H1 (cell line): ENCODE measurements at places on chromosomes 7 and 10.

DNA sequence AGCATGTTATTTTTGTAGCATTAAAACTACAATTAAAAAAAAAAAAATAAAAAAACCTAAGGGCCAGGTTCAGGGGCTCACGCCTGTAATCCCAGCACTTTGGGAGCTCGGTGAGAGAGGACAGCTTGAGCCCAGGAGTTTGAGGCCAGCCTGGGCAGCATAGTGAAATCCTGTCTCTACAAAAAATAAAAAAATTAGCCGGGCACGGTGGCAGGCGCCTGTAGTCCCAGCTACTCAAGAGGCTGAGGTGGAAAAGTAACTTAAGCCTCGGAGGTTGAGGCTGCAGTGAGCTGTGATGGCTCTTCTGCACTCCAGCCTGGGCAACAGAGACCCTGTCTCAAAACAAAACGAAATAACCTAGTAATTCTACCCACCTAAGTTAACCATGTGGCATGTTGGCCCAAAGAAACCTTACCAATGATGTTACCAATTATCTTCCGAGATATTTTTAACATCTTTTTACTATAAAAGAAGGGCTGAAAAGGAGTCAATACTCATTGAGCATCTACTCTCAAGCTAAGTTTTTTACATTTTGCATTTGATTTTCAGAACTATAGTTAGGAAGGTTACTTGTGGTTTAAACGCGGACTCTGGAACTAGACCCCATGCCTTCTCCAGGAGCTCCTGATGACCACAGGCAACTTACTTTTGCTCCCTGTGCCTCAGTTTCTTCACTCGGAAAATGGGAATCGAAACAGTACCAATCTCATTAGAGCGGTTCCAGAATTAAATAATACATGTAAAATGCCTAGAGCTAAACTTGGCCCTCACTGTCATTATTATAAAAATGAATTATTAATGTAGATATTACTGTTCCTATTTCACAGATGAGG, 1.4 kb downstream of the ITGB1 start:
- DNase-seq, result no peak

DNA sequence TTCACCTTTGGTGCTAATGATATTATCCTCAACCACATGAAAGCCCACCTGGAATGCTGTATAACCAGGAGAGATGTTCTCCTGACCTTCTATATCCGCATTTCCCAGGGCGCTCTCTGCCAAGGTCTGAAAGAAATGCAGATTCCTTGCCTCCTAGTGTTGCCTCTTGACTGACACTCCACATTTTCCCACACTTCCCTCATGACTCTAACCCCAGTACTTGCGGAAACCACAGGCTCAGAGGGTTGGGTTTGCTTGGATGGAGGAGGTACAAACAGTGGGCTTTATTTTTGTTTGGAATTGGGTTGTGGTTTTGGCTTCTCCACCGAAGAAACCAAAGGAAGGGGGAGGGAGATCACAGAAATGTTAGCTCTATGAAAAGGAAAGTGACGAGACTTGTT, 222.9 kb upstream of the CELF2 start:
- DNase-seq, result no peak

- DNase-seq, result no peak
Observed at GRCh38 chr7:54326592-54327167, 215.5 kb upstream of the VSTM2A start.

DNA sequence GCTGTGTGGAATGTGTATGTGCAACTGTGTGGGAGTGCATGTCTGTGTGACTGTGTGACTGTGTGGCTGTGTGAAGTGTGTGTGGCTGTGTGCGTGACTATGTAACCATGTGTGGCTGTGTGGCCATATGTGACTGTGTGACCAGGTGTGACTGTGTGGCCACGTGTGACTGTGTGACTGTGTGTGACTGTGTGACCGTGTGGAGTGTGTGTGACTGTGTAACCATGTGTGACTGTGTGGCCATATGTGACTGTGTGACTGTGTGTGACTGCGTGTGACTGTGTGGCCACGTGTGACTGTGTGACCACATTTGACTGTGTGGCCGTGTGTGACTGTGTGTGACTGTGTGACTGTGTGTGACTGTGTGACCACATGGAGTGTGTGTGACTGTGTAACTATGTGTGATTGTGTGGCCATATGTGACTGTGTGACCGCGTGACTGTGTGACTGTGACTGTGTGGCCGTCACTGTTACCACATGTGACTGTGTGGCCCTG, 502.9 kb downstream of the DNAJB6 start:
- no peak for DNase-seq

DNA sequence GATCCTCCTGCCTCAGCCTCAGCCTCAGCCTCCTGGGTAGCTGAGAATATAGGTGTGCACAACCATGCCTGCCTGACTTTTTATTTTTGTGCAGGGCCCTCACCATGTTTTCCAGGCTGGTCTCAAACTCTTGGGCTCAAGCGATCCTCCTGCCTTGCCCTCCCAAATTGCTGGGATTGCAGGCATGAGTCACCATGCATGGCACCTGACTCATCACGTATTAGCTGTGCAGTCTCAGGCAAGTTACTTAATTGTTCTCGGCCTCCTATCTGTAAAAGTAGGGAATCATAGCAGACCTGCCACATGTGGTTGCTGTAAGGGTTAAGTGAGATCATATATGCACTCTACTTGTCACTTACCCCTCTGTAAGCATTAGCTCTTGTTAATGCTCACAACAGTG, 117.2 kb downstream of the ANLN start:
- no peak for DNase-seq

- DNase-seq, result no peak
Observed at GRCh38 chr7:26910221-26910620, 45.8 kb upstream of the SKAP2 start.

- DNase-seq, result no peak
Observed at GRCh38 chr7:82521906-82522445, 78.4 kb upstream of the CACNA2D1 start.

- no peak for DNase-seq
Observed at GRCh38 chr7:33143996-33144718, 14.8 kb downstream of the BBS9 start.

- DNase-seq, result no peak
Observed at GRCh38 chr7:50349963-50350944, 45.7 kb downstream of the IKZF1 start.

- DNase-seq, result no peak
Observed at GRCh38 chr10:132960631-132961419, 18.5 kb upstream of the CFAP46 start.

- DNase-seq, result no peak
Observed at GRCh38 chr7:50069613-50070012, 23.4 kb downstream of the ZPBP start.

- no peak for DNase-seq
Observed at GRCh38 chr7:113402482-113402881, 284.1 kb upstream of the SMIM30 start.

- no peak for DNase-seq
Observed at GRCh38 chr7:132169730-132170129, 406.5 kb downstream of the PLXNA4 start.

- DNase-seq, result no peak
Observed at GRCh38 chr7:32943252-32944030, 13.8 kb upstream of the FKBP9 start.

GRCh38 chr10:51300617-51301304, 226.5 kb downstream of the PRKG1 start:
- no peak for DNase-seq
